IMR-90 (cell line): ENCODE measurements at places on chromosomes 6 and 20. TPM values are rescaled to one million over a fixed set of nuclear protein-coding genes. Genes with fewer than 3 reads are reported as not detected.

DNA sequence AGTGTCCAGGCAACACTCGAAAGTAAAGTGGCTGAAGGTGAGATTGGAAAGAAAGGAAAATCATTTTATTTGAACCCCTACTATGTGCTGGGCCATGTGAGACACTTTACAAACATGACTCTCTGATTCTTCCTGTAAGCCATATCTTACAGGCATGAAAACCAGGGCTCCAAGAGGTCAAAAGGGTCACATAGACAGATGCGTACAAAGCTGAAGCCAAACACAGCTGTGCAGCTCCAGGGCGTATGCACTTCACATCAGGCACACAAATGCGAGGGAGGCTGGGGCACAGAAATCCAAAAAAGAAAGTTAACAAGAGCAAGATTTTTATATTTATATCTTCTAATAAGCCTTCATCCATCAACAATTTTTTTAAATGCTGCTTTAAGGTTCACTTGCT, 176.5 kb downstream of the PHACTR1 start:
- DNase-seq: no peak

DNA sequence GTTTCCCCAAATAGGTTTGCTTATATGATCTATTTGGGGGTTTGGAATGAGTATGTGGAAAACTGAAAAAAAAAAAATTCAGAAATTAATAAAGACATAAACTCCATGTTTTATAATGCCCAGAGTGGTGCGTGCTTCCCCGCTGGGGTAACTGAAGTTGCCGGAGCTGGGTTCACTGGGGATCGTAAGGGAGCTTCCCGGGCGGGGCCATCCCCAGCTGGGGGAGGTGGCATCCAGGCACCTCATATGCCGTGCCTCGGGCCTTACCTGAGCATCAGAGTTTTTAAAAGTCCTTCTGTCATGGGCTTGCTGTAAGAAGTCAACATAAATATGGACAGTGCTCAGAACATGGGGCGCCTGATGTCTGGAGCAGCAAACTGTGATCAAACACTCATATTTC, 17.9 kb upstream of the RAMACL start:
- no peak for DNase-seq

DNA sequence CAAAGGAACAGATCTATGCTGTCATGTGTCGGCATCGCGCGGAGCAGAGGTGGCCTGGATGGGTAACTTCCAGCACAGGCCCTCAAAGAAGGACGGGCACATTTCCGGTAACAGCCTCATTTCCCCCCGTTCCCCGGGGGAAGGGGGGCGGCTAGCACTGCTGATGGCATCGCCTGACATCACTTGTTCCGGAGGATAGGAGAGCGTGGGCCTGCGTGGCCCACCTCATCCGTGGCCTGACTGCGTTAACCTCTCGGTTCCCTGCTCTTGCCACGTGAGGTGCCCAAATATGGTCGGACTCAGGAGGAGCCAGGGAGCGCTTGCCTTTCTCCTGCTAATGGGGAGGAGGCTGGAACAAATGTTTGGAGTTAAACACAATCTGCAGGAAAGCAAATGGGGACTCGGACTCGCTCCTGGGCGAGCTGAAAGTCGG, at the start of gene AKAP12:
Gene AKAP12 (plus strand): TSS at position 365 of the 433 bp plus-strand sequence. CDS start 596 bp downstream, outside the sequence.
- peak; percentile 45 for DNase-seq

DNA sequence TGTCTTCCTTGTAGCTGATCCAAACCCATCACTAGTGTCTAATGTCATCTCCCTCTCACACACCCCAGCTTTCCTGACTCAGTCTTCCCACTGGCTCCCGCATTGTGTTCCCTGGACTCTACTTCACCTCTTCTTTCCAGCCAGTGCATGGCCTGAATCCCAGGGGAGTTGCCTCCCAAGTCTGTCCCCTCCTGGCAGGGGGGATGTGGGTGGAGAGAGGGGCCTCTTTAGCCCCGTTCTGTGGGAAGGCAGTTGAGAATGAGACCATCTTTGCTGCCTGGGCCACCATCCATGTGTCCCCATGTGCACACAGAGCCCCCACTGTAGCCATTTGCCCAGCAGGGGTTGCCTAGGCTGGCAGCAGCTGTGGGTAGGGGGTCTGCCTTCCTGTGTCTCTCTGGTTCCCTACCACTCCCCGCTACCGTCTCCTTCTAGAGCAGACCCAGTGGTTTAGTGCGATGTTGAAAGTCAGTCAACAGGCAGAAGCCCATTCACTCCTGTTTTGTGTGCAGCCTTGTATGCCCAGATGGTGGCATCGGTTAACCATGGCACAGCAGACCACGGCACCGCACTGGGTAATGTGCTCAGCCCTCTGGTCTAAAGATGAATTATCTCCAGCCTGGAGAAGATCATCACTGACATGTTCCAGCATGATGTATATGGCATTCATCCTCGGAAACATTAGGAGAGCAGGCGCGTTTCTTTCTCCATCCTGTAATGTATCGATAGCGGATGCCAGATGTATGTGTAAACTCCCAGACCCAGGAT, 178.8 kb upstream of the SNX9 start:
- no peak for DNase-seq

DNA sequence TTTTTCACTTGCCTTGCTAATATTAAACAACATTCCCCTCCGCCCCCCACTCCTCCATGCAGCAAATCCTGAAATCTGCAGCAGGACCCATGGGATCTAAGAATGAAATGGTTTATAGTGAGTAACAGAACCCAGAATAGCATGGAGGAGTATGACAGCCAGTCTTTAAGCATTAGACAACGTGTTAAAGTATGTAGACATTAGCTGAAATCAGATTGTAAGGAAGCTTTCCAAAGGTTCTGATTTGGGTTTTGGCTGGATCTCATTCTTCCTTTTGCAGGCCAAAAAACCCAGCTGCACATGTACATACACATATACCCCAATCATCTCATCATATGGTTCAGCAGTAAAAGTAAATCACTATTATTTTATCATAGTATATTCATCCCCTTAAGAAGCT, 126.5 kb downstream of the GJA10 start:
- DNase-seq: no peak

The GCM1 gene
- total RNA-seq: not detected in 2 replicates
